ENCODE measurements at places on chromosomes 11 and 22.

- no peak for DNase-seq
Measured at GRCh38 chr22:37219533-37219932, 7.3 kb upstream of the SSTR3 start.

DNA sequence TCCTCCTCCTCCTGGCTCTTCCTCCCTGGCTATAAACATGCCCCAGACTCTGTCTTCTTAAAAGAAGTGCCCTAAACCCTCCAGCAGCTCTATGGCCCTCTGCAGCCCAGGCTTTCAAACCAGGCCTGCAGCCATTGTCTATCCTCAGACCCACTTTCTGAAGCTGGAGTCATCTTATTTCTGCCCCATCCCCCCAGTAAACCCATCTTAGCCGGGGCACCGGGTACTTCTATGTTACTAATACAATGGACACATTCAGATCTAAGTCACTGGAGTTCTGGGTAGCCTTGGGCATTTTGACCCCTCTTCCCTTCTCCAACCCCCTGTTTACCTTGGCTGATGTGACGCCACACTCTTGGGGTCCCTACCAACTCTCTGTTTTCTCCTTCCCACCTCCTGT lies 29.7 kb upstream of the CACNG2 start:
- peak; percentile 17 for DNase-seq

DNA sequence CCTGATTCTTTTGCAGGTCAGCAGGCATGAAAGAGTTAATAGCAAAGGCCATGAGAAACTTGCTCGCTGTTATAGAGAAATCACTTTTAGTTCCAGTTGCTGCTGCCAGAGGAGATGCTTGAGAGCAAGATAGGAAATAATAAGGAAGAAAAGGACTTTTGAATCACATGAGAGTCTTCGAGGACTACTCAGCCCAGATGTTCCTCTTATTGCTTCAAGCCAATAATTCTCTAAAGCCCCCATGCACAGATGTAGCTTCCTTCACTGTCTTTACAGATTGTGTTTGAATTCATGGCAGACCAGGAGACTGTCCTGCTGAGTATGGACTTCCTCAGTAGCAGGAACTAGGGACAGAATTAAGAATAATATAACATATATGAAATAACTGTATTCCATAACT lies 50.1 kb upstream of the OLFML1 start:
- DNase-seq: no peak

GRCh38 chr11:59225017-59225416 lies 12.3 kb upstream of the MPEG1 start:
- no peak for DNase-seq

- no peak for DNase-seq
Measured at GRCh38 chr11:75576499-75576918, 14.5 kb downstream of the SERPINH1 start.

DNA sequence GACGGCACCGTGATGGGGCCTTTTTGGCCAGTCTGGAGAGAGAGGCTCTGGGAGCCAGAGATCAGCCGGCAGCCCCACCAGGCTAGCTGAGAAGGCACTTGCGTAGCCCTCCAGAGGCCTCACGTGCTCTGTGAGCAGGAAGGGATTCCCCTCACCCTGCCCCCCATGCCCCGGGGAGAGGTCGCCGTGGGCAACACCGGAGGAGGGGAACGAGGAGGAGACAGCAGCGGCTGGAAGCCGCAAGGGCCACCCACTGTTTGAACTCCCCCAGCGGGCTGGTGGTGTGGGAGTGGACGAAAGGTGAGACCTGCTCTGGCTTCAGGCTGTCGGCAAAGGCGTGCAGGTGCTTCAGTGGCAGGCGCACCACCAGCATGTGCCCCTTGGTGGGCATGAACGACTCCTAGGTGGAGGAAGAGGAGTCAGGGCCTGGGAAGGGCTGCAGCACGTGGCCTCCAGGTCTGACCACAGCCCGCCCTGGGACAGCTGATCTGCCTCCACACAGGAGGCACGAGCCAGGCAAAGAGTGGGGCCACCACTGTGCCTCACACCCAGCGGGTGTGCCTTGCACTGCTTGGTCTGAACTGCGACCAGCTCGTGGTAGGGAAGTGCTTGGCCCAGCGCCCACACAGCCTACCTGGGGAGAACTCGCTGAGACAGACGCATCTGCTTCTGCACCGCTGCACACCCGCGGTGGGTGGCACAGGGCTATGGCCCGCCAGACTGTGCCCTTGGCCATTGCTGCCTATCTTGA lies 99.9 kb downstream of the MED15 start:
- no peak for DNase-seq

DNA sequence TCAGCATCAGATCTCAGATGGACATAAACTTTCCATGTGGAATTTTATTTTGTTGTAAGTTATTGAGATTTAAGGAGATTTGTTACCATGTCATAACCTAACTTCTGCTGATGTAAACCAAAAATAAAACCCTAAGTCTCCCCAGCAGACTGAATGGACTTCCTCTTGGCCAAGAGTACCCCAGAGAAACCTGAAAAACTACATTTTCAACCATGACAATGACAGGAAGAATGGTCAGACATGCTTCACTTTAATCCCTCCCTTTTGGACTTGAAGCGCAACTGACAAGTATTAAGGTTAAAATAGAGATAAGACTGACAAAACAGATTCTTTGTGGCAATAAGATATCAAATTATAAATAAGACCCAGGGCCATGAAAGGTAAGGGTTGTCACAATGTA lies 579.7 kb upstream of the RAG2 start:
- no peak for DNase-seq

DNA sequence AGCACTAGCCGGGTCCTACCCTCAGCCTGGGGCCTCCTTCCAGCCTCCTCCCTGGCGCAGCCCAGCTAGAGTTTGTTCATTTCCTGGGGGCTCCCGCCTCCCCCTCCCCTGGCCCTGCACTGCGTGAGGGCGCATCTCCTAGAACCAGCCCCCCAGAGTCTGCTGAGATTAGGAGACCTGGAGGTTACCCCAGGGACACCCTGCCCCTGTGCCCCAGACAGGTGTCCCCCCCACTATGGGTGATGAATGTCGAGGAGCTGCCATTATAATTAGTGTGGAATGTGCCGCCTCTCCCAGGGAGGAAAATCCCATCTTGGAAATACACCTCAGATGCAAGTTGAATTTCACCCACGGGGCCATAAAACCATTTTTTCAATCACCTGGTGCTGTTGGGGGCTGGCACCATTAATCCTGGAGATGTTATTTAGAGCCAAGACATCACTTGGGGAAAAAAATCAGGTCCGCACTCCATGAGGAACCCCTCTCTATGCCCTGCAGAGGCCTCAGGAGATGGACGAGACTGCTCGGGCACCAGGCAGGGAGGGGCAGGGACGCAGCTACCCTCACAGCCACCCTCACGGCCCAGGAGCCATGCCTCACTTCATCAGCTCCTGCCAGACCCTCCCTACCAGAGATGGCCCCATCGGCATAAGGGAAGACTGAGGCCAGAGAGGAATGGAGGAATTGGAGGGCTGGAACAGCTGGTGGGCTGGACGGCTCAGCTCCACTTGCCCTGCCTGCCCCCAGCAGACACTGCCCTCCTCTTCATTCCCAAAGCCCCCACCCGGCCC lies 197.5 kb downstream of the IGLL1 start:
- DNase-seq: no peak

- DNase-seq: no peak
Measured at GRCh38 chr11:75344186-75344585, 7.3 kb downstream of the ARRB1 start.

DNA sequence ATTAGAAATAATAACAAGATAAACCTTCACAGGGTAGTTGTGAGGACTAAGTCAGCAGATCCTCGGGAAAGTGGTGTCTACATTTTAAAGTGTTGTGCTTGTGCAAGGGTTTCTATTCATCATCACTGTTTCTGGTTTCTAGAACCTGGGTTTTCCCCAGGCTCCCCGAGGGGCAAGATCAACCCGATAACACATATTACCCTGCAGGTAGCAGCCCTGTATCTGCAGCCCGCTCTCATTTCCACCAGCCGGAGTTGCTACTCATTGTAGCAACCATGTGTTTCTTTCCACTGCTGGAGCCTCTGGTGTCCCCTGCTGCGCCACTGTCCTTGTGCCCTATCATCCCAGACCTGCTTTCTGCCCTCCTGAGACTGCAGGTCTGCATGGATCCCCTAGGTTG lies 67.0 kb downstream of the MIAT start:
- DNase-seq: no peak

GRCh38 chr22:36940676-36941075 lies 27.2 kb downstream of the CSF2RB start:
- no peak for DNase-seq

DNA sequence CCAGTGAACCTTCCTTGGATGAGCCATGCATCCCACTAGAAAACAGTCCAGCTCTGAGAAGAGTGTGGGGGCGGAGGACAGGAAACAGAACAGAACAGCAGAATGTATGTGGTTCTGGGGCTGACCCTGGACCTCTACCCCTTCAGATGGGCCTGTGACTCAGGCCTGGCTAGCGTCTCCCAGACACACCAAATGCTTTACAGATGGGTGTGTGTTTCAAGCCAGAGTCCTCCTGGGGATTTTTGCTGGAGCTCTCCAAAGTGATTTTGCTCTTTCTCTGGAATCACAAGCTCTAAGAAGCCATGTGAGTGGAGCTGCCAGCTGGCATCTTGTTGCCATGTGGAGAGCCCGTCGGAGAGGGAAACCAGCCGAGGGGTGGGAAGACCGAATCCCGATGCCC lies 13.2 kb upstream of the C1QTNF4 start:
- no peak for DNase-seq

DNA sequence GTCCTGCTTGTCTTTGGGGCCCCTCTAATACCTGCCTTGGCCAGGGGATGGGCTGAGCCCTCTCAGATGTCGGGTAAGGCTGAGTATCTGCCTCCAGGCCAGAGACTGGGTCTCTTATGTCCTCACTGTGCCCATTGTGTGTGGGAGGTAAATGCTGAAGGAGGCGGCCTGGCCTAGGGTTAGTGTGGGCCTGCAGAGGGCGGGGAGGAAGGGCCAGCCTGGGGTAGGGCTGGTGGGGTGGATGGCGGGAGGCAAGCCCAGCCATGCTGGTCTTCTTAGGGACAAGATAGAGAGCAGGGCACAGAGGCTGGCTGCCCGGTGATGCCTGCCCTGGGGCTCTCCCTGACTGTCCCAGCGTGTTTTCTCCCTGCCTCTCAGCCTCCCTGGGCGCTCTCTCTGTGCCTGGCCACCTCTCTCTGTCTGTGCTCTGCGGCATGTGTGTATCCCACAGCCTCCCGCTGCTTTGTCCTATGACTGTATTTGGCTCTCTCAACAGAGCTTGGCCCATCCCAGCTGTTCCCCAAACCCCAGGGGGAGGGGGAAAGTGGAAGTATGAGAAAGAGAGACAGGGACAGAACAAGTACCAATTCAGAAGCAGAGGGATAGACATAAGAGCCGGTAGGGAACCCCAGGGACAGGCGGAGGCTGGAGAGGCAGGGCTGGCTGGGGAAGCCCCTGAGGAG lies 57.0 kb downstream of the PDE2A start:
- DNase-seq: no peak

DNA sequence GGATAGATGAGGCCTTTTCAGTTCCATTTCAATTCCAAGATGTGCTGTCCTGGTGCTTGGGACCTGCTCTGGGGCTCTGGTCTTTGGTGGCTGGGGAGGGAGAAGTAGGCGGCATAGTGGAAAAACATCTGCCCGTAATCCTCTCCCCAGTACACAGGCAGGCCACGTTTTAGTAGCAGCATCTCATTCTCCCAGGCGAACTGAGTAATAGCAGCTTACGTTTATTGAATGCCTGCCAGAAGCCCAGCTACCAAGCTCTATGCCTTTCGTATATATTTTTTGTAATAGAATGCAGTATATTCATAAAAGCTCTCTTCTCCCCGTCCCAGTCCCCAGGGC lies 11.4 kb downstream of the ACO2 start:
- DNase-seq: no peak

DNA sequence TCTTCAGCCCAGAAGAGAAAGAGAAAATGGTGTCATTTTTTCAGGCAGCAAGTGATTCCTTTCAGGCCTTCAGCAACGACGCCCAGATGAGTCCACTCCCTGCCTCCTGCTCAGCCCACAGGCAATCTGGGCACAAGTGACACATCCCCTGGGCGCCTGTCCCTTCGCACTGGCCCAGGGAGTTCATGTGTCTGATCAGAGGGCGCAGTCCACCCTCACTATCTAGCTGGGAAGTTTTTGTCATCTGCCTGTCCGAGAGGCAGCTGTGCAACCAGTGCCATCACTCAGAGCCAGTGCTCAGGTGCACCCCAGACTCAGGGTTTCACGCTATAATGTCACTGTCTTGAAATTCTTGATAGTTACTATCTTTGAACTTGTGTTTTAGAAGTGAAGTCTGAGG lies 1.4 kb upstream of the KCNQ1OT1 start:
- DNase-seq: no peak

- no peak for DNase-seq
Measured at GRCh38 chr11:61971248-61972111, 4.0 kb upstream of the FTH1 start.

GRCh38 chr22:46008836-46009596 lies 32.1 kb upstream of the WNT7B start:
- no peak for DNase-seq

DNA sequence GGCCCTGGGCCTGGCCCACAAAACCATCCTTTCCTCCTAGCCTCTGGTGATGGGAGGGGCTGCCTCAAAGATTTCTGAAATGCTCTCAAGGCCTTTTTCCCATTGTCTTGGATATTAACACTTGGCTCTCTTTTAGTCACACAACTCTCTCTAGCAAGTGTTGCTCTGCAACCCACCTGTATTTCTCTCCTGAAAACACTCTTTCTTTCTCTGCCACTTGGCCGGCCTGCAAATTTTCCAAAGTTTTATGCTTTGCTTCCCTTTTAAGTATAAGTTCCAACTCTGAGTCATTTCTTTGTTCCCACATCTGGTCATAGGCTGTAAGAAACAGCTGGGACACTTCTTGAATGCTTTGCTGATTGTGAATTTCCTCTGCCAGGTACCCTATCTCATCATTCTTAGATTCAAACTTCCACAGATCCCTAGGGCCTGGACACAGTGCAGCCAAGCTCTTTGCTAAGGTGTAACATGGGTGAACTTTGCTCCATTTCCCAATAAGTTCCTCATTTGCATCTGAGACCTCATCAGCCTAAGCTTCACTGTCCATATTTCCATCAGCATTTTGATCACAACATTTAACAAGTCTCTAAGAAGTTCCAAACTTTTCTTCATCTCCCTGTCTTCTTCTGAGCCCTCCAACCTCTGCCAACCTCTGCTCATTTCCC lies 93.8 kb downstream of the TRIM29 start:
- DNase-seq: no peak

DNA sequence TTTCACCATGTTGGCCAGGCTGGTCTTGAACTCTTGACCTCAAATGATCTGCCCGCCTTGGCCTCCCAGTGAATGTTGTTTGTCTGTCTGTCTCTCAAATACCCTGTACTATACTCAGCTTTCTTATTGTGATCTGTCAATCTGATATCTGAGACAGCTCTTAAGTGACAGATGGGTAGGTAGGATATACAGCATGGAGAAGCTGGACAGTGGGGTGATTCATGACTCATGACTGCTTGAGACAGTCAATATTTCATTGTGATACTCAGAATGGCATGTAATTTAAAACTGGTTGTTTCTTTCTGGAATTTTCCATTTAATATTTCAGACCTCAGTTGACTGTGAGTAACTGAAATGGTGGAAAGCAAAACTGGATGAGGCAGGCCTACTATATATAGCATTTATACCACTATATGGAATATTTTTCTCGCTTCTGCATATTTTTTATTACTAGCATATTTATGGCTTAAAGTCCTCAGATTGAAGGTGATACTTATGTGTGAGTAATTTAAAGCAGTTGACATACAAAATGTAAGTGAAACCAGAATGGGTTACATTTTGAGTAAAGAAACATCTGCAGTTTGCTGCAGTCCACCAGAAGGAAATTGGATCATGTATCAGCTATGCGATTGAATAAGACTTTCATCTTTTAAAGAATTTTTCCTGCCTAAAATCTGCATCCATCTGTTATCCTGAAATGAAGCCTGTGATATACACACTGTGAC lies 22.3 kb downstream of the ARHGAP42 start:
- DNase-seq: no peak

GRCh38 chr11:12270215-12270797 lies 107.1 kb upstream of the PARVA start:
- no peak for DNase-seq

Data from activated CD4-positive, CD25-positive, alpha-beta regulatory T cell treated with anti-CD3 and anti-CD28 coated beads, Interleukin-2, amount 50 U/mL, for 72 hours (primary cell).